Thymus (tissue), 14 donors: ENCODE measurements at places on chromosomes 5 and 9. TPM values are rescaled to one million over a fixed set of nuclear protein-coding genes. Genes with fewer than 3 reads are reported as not detected.

GRCh38 chr9:137293094-137293481 lies 9.0 kb downstream of the NRARP start:
- peaks cover 50% of the 10 kb centered on the region for H3K27me3 ChIP-seq
- H3K4me1 ChIP-seq = no peaks in the 10 kb centered on the region
- H3K4me3 ChIP-seq = no peak overlapping the region
- no peak overlapping the region for H3K27ac ChIP-seq
- no peaks in the 10 kb centered on the region for H3K36me3 ChIP-seq

NIPAL4 gene
- total RNA-seq = 0.14 TPM

NCS1 gene
- total RNA-seq = 5.4 TPM

DNA sequence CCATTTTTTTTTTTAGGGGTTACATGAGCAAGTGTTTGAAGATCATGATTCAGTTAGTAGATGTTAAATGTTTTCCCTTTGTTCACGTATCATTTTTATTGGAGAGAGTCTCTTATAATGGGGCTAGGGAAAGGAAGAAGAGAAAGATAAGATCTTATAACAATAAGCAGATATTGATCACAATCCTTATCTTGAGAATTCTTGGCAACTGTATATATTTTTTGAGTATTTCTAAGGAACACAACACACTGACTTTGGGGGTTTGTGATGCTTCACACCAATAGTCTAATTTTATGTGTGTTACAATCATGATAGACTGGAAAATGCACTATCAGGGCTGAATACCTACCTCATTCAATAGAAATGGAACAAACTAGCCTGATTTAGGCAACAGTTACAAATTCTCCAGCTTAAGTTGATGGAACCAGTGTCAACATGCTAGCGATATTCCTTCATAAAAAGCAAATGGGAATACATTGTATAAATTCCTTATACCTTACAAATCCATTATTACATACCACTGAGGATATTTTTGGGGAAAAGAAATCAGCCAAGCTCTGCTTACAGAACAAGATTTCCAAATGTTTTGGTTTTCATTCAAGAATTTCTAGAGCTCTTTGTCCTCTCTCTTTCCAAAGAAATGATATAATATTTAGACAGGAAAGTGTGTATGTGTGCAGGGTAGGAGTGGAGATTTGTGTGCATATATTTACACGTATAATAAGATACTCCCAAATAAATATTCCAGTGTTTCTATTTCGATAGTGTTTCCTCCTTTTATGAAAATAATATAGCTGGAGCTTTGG lies 41.5 kb downstream of the SVEP1 start:
- no peaks in the 10 kb centered on the region for H3K36me3 ChIP-seq
- H3K27me3 ChIP-seq = no peaks in the 10 kb centered on the region
- H3K4me3 ChIP-seq = no peak overlapping the region

GRCh38 chr9:82621447-82621846 lies 441.5 kb downstream of the RASEF start:
- H3K4me1 ChIP-seq = no peaks in the 10 kb centered on the region
- no peak overlapping the region for H3K4me3 ChIP-seq
- no peaks in the 10 kb centered on the region for H3K36me3 ChIP-seq
- H3K27ac ChIP-seq = no peak overlapping the region

CCL21 gene
- 43.7 TPM for total RNA-seq

SIT1 gene
- total RNA-seq = 174 TPM

DNA sequence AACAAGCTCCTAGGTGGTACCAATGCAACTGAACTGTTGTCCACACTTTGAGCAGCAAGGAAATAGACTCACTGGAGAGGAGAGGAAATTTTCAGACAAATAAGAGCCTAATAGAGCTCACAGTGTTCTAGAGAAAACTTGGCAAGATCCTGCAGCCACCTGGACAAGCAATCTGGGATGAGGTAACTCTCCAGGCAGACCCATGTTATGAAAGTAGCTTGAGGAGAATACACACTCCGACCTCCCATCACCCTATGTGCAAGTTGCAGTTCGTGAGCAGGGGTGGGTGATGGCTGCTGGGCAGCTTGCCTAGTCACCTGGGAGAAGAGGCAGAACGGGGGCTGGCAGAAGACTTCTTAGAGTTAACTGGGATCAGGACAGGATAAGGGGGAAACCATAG lies 102.2 kb downstream of the KLF4 start:
- DNase-seq = no peak
- no peaks in the 10 kb centered on the region for H3K4me1 ChIP-seq
- H3K36me3 ChIP-seq = no peaks in the 10 kb centered on the region
- no peaks in the 10 kb centered on the region for H3K27me3 ChIP-seq
- no peak overlapping the region for H3K4me3 ChIP-seq

ADGRV1 gene
- 2.2 TPM for total RNA-seq

SLC45A2 gene
- total RNA-seq = not detected

DNA sequence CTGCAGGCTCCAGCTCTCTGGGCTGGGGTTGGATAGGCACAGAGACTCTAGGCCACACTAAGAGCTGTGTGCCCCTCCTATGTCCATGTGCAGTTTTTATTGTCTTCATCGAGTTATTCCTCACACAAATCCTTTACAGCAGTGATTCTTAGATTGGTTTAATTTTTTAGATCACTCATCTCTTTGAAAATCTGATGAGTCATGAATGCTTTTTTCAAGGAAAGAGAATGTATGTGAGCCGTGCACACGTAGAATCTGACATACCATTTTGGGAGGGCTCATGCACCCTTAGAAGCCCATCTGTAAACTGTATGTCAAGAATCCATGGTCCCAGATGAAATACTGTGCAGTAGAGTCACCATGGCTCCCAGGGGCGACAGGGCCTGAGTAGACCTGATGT lies 100.7 kb upstream of the S1PR3 start:
- no peak for DNase-seq
- no peaks in the 10 kb centered on the region for H3K27me3 ChIP-seq
- no peak overlapping the region for H3K27ac ChIP-seq

GRCh38 chr5:73171495-73171894 lies 1.5 kb upstream of the TMEM174 start:
- H3K27me3 ChIP-seq = no peaks in the 10 kb centered on the region
- H3K27ac ChIP-seq = no peak overlapping the region

DNA sequence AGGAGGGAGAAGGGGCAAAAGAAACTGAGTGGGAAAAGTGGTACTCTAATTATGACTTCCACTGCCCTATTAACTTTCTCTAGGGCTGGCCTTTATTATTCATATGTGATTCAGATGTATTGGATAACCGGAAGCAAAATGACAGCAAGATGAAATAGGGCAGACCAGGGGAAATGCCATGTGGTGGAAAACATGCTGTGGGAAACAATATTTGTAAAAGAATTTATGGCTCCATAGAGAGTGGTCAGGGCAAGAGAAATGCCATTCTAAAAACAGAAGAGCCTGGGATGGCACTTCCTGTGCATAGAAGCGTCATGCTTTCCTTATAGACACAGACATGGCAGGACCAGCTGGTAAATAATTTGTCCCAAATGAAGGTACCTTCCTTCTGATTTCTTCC lies 67.7 kb downstream of the MEGF10 start:
- DNase-seq = no peak
- H3K36me3 ChIP-seq = no peaks in the 10 kb centered on the region
- no peak overlapping the region for H3K27ac ChIP-seq

- H3K27ac ChIP-seq = no peak overlapping the region
- no peaks in the 10 kb centered on the region for H3K36me3 ChIP-seq
- H3K4me1 ChIP-seq = no peaks in the 10 kb centered on the region
- DNase-seq = no peak
Observed at GRCh38 chr5:31613651-31614050, 25.3 kb upstream of the PDZD2 start.

GRCh38 chr9:18058564-18059442 lies 415.1 kb upstream of the ADAMTSL1 start:
- H3K4me3 ChIP-seq = no peak overlapping the region
- H3K36me3 ChIP-seq = no peaks in the 10 kb centered on the region
- no peak for DNase-seq

DNA sequence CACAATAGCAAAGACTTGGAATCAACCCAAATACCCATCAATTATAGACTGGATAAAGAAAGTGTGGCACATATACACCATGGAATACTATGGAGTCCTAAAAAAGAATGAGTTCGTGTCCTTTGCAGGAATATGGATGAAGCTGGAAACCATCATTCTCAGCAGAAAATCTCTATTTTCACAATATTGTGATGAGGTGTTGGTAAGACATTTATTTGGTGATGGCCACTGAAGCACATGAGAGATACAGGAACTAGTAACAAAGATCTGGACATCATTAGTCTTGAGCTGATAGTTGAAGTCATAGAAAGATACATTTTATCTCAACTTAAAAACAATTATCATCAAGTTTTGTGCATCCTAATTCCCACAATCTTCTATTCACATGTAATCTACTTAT lies 70.6 kb downstream of the RAB3C start:
- no peak overlapping the region for H3K4me3 ChIP-seq
- no peak overlapping the region for H3K27ac ChIP-seq
- DNase-seq = no peak
- H3K27me3 ChIP-seq = no peaks in the 10 kb centered on the region
- H3K4me1 ChIP-seq = no peaks in the 10 kb centered on the region

GRCh38 chr5:149807614-149808013 lies 77.5 kb downstream of the PPARGC1B start:
- no peak for DNase-seq
- H3K36me3 ChIP-seq = no peaks in the 10 kb centered on the region
- H3K27me3 ChIP-seq = no peaks in the 10 kb centered on the region
- H3K4me3 ChIP-seq = no peak overlapping the region
- H3K4me1 ChIP-seq = peaks cover 10% of the 10 kb centered on the region

- H3K36me3 ChIP-seq = peaks cover 14% of the 10 kb centered on the region
- no peak overlapping the region for H3K4me3 ChIP-seq
- peaks cover 39% of the 10 kb centered on the region for H3K4me1 ChIP-seq
Observed at GRCh38 chr5:132469380-132470009, 21.1 kb downstream of the IRF1 start.

CA9 gene
- 1.0 TPM for total RNA-seq

DNA sequence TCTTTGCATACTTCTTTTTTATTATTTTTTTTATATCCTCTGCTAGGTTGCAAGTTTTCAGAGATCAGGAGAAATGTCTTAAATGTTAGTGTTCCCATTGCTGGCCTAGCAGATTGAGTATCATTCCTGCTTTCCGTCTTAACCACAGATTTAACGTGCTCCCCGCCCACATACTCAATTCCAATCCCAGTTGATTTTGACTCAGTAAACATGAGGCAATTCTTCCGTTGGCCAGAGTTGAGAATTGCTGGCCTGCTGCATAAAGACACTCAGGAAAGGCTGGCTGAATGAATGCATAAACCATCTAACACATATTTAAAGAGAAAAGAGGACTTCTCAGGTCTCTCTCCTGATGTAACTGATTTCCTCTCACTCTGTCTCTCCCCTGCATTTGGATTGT lies 46.8 kb upstream of the PLPP6 start:
- no peak for DNase-seq
- no peak overlapping the region for H3K27ac ChIP-seq
- no peaks in the 10 kb centered on the region for H3K36me3 ChIP-seq
- H3K27me3 ChIP-seq = no peaks in the 10 kb centered on the region
- peaks cover 4% of the 10 kb centered on the region for H3K4me1 ChIP-seq

CEP72 gene
- 6.0 TPM for total RNA-seq

DNA sequence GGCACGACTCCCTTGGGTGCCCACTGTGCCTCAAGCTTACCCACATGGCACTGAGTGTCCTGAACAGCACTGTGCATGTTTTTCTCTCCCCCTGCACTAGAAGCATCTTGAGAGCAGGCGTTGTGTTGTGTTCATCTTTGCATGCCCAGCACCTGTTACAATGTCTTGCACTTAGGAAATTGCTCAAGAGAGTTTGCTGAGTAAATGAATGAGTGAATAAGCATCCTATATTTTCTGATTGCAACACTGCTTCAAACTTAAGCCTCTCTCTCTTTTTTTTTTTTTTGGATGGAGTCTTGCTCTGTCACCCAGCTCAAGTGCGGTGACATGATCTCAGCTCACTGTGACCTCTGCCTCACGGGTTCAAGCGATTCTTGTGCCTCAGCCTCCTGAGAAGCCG lies 94.5 kb downstream of the LMNB1 start:
- no peaks in the 10 kb centered on the region for H3K27me3 ChIP-seq
- H3K4me1 ChIP-seq = peaks cover 7% of the 10 kb centered on the region
- no peaks in the 10 kb centered on the region for H3K36me3 ChIP-seq
- H3K27ac ChIP-seq = no peak overlapping the region
- no peak for DNase-seq
- no peak overlapping the region for H3K4me3 ChIP-seq

DNA sequence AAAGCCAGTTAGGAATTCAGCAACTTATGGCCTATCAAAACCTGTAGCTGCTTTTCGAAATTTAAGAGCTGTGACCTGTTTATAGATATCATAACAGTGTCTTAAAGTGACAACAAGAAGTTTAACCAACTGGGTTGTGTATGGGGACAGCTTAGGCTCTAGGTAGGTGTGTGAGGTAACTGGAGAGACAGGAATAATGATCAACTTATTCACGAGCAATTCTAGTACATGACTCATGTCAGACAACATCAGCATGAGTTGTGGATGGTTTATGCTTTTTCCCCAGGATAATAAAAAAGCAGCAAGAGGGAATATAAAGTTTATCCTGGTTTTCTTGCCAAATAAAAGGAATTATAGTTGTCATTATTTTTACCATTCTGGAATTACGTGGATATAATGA lies 88.6 kb downstream of the GDNF start:
- H3K27ac ChIP-seq = no peak overlapping the region
- H3K36me3 ChIP-seq = no peaks in the 10 kb centered on the region
- H3K4me3 ChIP-seq = no peak overlapping the region
- H3K27me3 ChIP-seq = no peaks in the 10 kb centered on the region

DNA sequence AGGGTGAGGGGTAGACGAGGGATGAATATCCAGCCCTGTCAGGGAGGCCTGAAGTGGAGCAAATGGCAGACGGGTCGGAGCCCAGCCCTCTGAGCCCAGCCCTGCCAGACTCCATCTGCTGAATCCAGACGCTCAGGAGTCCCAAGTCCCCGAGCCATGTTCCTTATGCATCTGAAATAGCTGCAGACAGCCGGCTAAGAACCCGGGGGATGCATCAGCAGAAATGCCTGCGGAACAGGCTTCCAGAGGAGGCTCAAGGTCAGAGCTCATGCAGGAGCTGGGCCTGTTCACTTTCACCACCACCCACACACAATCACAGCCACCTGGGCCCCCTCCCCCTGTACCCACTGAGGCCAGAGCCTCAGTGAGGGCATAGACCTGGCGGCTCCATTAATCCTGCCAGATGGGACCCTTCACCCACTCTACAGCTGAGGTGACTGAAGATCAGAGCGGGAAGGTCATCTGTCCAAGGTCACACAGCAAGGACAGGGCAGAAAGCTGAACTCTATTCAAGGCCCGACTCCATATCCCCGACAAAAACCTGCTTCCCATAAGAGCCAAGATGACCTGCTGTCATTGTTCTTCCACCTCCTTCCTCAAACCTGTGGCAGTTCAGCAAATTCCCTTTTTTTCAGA lies 24.4 kb upstream of the AKNA start:
- H3K27ac ChIP-seq = no peak overlapping the region
- peaks cover 3% of the 10 kb centered on the region for H3K4me1 ChIP-seq
- no peaks in the 10 kb centered on the region for H3K27me3 ChIP-seq
- H3K36me3 ChIP-seq = peaks cover 7% of the 10 kb centered on the region
- H3K4me3 ChIP-seq = no peak overlapping the region

CCDC107 gene
- total RNA-seq = 25.6 TPM

DNA sequence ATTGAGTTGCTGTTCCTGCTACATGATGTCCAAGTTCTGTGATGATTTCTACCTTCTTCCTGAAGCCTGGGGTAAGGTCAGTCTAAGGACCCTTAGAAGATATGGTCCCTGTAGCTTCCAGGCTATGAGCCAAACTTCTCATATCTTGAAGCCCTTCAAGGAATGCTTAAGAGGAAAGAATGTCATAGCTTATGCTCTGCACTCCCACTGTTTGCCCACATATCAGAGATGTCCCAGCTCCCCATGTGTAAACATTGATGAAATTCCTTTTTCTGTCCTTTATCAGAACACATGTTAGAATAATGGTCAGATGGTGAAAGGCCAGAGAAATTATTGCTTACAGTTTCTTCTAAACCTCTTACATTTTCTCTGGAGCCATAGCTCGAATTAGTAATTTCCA lies 41.4 kb upstream of the RUSC2 start:
- DNase-seq = no peak
- H3K27me3 ChIP-seq = no peaks in the 10 kb centered on the region
- no peaks in the 10 kb centered on the region for H3K36me3 ChIP-seq
- H3K27ac ChIP-seq = no peak overlapping the region
- H3K4me1 ChIP-seq = no peaks in the 10 kb centered on the region
